ENCODE measurements at places on chromosomes 7 and 10.
A peak's percentile ranks its signal among the peaks of the same experiment; 100 is the strongest.

DNA sequence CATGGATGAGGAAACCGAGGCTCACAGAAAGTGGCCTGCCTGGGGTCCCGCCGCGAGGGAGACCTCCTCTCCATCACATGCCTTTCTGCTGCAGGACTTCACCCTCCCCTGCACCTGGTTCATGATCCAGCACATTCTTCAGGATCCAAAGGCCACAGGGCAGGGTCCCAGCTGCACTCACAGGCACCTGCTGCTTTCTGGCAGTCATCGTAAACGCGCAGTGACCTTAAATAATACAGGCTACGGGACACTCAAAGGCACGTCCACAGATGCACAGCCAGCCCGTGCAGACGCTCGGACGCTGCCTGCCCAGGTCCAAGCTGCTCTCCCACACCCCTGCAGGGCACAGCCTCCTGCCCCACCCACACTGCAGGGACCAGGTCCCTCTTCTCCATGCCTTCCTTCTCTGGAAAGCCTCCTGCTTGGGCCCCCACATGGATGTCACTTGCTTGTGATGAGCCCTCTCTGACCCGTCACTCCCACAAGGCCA is 49.9 kb downstream of the CALML3 start:
- no peak for DNase-seq

GRCh38 chr10:123069246-123069986 is 60.6 kb downstream of the ACADSB start:
- no peak for DNase-seq

- DNase-seq: no peak
These were observed 13.3 kb upstream of the ARHGAP21 start for GRCh38 chr10:24737001-24737400.

DNA sequence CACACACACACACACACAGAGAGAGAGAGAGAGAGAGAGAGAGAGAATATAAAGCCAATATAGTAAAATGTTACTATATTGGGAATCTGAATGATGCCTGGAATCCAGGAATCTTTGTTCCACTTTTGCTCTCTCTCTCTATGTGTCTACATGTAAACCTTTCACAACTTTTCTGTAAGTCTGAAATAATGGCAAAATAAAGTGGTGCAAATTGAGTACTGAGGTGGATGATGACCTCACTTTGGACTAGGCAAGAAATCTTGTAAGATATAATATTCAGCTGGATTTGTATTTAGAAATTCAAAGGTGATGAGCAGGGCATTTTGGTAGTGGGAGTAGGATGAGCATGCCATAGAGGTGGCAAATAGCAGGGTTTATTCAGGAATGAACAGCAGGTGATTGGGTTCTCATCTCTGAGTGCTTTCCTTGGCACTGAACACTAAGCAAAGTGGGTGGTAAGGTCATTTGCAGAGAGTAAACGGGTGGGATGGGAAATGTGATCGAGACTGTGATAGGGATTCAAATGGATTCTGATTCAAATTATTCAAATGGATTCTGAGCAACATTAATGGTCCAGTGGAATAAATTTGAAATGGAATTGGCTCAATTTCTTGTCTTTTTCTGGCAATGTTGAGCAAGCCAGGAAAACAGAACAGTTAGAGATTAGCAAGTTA is 9.7 kb upstream of the ANLN start:
- DNase-seq: no peak

- DNase-seq: no peak
These were observed 5.0 kb downstream of the ZRANB1 start for GRCh38 chr10:124946945-124947344.

DNA sequence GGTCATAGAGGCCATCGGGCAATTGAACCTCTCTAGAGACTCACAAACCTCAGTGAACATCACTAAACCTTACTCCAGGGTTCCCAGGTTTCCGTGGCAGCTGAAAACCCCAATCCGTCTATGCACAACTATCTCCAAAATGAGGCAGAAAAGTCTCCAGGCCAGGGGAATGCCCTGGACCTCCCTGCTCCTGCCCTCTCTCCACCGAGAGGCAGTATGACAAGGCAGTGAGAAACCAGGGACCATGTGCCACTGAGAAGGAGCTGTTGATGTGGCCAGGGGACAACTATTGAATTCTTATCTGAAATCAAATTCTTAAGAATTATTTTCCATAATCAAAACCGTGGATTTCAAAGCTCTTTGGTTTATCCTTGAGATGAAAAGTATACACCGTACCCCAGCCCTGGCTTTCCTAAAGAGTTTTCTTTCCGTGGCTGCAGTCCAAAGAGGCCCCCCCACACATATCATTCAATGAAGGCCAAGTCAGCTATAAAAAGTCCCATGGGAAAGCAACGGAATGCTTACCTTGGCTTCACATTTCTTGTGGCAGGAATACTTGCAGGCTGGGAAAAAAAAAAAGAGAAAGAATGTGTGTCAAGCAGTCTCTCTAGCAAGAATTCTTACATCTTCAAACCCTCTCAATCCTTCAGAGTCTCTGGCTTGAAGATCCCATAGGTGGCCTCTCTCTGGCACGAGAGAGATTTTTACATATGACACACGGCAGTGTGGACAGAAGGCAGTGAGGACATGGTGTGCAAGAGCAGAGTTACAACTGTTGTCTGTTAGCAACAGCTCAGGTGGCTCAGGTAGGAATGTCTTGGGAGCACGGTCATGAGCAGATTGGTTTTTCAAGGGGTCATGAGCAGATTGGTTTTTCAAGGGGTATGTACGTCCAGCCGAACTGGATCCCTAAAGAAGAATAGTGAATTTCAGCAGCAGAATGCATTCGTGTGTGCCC is 75.2 kb downstream of the TNS3 start:
- no peak for DNase-seq

DNA sequence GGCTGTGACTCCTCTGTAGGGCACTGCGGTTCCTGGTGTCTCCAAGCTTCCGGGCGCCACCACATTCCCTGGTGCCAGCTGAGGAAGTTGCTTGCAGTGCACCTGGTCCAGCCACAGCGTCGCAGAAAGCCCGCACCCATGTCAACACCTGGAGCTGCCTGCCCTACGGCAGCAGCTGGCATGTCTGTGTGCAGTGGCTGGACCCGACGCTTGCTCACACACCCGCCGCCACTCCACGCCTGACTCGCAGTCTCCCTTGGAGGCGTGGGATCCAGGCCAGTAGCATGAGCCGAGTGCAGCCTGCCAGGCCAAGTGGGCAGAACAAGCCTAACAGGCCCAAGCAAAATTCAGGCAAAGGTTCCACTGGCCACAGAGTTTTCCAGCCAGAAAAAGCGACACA is 118.1 kb upstream of the PHF14 start:
- DNase-seq: no peak

GRCh38 chr10:12180221-12180974 is 15.3 kb downstream of the NUDT5 start:
- no peak for DNase-seq

- no peak for DNase-seq
These were observed 16.3 kb downstream of the VOPP1 start for GRCh38 chr7:55556031-55556430.

- DNase-seq: no peak
These were observed 59.3 kb downstream of the FAM13C start for GRCh38 chr10:59303018-59303417.

DNA sequence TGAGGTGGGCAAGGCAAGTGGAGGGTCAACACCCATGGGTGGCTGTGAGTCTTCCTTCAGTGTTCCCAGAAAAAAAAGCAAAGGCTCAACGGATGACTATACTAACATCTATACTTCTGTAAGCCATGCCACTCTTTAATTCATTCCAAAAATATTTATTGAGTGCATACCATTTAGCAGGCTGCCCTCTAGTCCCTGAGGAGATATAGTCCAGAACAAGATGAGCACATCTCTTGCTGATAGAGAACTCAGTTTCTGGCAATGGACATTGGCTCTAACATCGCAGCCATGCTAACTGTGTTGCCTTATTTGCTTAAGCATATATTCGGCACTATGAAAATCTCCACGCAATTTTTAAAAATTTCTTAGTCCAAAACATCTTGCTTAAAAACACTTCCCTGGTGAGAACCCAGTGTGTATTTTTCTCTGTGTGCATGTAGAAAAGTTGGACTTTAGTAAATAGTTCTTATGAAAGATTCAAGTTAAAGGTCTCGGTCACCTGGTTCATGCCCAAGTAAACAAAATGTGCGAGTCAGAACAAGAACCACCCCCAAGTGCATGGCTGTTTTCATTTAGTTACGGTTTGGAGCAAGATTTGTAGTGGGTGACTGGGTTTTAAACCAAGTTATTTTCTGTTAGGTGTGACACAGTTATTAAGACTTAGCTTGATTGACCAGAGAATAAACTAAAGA is 69.8 kb downstream of the MET start:
- no peak for DNase-seq

DNA sequence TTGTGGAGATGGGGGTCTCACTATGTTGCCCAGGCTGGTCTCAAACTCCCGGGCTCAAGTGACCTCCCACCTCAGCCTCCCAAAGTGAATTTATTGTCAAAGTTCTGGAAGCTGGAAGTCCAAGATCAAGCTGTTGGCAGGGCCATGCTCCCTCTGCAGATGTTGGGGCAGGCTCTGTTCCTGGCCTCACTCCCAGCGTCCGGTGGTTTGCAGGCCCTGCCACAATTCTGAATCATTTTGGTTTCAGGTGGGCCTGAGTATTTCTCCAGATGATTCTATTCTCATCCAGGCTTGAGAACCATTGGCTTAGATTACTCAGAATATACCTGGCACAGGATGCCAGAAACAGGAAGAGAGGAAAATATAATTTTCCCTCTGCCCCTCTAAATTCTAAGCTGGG is 737.4 kb downstream of the TNS3 start:
- DNase-seq: no peak

DNA sequence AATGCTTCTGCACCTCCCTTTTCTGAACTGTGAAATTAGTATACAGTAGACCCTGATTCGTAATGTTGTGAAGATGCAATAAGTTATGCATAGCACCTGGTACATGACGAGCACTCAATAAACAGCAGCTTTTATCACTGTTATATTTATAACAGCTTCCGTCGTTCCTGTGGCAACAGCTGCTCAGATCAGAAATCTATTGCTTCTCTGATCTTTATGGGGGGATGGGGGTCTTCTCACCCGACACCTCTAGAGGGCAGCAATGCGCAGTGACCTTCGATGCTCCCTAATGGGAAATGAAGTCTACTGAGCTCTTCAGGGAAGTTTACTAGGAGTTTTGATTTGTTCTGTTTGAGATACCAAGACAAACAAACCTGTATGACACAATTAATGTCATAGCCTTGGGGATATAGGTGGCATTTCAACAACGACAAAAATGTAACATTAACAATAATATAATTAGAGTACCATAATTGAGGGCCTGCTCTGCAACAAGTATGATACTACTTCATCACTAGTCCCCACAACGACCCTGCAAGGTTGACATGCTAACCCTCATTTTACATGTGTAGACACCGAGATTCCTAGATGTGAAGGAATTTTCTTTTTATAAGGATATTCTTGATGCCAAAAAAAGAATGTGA is 289.6 kb downstream of the SFMBT2 start:
- peak; percentile 79 for DNase-seq

DNA sequence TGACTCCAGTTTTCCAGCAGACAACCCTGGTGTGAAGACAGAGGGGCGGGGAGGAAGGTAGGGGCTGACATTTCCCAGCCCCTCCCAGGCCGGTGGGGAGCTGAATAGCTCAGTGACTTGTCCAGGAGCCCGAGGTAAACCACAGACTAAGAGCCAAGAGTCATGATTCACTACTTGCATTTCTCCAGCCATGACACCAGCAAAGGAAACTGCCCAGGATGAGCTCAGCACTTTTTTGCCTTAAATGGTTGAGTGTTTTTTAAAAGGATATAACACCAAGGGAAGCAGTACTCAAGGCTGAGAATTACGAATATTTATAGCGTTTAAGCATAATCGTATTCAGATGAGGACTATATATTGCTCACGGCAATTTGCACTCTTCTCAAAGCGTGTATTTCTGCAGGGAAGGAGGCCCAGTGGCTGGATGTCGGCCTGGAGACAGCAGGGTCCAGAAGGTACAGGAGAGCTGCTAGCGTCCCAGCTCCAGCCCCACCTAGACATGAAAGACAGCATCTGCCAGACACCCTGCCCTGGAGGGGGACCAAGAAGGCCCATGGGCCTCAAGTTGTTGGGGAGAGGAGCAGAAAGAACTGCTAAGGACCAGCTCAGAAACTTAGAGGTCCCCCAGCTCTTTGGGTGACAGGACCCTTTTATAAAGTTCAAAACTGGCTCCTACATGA is 141.4 kb downstream of the GRID1 start:
- DNase-seq: no peak

GRCh38 chr7:159014297-159015062 is 130.2 kb downstream of the VIPR2 start:
- no peak for DNase-seq

DNA sequence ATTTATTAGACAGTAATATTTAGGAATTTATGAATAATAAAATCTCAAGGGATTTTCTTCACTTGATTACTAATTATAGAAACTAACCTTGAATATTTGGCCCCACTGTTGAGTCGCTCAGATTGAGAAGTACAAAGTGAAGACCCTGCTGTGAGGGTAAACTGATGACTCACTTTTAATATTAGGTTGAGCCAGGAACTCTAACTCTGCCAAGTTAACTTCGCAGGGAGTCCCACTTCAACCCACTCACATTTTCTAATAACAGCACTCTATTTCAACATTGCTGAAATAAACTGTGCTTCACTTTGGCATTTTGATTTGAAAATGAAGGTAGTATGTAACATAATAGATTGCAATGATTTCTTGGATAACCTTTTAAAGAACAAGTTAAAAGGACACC is 200.7 kb downstream of the POLR1F start:
- DNase-seq: no peak

- DNase-seq: no peak
These were observed 65.8 kb upstream of the FRMD4A start for GRCh38 chr10:14396411-14397048.

DNA sequence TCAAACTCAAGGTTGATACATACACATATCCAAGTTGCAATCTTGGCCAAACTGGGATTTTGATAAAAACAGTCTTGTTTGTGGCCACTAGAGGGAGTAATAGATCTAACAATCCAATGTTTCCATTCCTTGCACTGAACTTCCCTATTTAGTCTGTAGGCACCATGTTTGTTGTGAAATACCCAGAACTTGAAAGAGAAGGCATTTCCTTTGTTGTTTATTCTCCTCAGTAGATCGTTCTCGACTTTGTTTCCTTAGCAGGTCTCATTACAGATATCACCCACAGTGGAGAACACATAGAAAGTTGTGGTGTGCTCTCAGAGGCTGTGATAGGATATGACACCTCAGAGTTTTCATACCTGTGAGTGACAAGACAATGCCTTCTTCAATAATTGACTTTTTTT is 70.3 kb upstream of the MXI1 start:
- DNase-seq: no peak

GRCh38 chr7:137151690-137152052 is 191.9 kb downstream of the PTN start:
- no peak for DNase-seq

DNA sequence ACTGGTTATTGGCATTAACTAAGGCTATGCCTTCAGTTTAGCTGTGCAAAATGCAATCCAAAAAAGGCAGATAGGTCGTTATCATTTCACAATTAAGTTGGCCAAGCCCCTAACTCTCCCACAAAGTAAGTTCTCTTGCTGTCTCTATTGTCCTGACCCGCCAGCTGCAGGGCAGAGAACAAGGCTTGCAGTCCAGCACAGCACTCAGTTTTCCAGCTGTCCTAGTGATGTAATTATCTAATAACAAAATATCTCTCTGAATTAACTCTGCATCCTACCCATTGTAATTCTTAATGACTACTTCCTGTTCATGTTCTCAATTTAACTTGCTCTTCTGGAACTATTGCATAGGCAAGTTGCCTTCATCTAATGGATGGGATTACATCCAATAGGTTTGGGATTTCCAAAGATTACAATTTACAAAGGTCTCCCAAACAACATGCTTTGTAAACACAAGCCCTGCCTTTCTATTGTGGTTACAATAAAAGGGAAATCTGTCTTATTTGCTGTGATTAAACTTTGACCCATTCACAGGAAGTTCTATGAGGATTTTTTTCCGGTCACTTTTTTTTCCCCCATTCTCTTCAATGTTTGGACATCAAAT is 55.2 kb downstream of the CDK6 start:
- no peak for DNase-seq

All from activated CD4-positive, alpha-beta T cell treated with anti-CD3 and anti-CD28 coated beads for 48 hours (primary cell).